GM23248 (cell line): ENCODE measurements at places on chromosomes 11 and 22. TPM values are rescaled to one million over a fixed set of nuclear protein-coding genes. Genes with fewer than 3 reads are reported as not detected.
A peak's percentile ranks its signal among the peaks of the same experiment; 100 is the strongest.

The SVIP gene
- total RNA-seq, result 0.51 and 0.54 TPM in 2 replicates

GRCh38 chr11:115539844-115540243 is 35.6 kb upstream of the CADM1 start:
- DNase-seq, result no peak

GRCh38 chr11:77113382-77114088 is 10.9 kb downstream of the OMP start:
- DNase-seq, result peak; percentile 62

- DNase-seq, result peak; percentile 30
Observed at GRCh38 chr22:41501209-41501608, 32.3 kb downstream of the ACO2 start.

The EMSY gene
- total RNA-seq, result 6.6 and 14.6 TPM in 2 replicates

- no peak for DNase-seq
Observed at GRCh38 chr11:217704-218103, 10.2 kb downstream of the RIC8A start.

The CDCA5 gene
- total RNA-seq, result 16.8 and 17.5 TPM in 2 replicates

GRCh38 chr11:66454247-66454646 is 12.5 kb upstream of the PELI3 start:
- no peak for DNase-seq

GRCh38 chr11:3231851-3232744 is at the start of gene MRGPRE:
MRGPRE (minus strand) TSS chr11:3232417; CDS start chr11:3228799, 3,618 bp downstream.
- DNase-seq, result peak; percentile 58

The PTPRCAP gene
- not detected in 2 replicates for total RNA-seq

GRCh38 chr22:36331912-36332622 is 55.7 kb downstream of the MYH9 start:
- DNase-seq, result peak; percentile 53

The DENND6B gene
- total RNA-seq, result 3.3 and 5.7 TPM in 2 replicates

The NTM gene
- total RNA-seq, result 23.1 and 25.9 TPM in 2 replicates

The NCF4 gene
- not detected in 2 replicates for total RNA-seq

DNA sequence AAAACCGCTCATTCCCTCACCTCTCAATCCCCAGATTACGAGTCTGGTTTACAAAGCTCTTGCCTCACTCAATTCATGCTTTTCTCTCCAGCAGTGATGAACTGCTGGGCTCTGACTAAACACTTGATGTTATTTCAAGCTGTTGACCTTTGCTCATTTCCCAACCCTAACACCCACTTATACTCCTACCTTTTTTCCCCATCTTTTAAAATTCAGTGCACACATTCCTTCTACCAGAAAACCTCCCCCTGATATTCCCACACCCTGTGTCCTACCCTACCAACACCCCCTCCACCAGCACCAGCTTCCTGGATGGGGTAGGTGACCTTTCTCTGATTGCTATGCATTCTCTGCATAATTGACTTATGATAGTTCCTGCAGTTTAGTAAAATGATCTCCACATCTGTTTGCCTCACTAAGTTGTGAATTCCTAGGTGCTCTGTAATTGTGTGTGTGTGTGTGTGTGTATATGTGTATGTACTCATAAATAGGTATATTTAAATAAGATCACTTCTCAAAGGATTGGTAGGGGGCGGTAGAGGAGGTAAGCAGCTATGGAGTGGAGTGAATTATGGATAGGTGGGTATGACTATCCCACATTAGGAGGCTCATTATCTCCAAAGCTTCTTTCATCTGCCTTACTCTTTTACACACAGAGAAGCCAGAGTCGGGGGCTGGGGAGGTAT is 842 bp downstream of the HEPACAM start:
- DNase-seq, result peak; percentile 88

GRCh38 chr11:128956401-128957201 is 13.9 kb upstream of the TP53AIP1 start:
- DNase-seq, result peak; percentile 81

DNA sequence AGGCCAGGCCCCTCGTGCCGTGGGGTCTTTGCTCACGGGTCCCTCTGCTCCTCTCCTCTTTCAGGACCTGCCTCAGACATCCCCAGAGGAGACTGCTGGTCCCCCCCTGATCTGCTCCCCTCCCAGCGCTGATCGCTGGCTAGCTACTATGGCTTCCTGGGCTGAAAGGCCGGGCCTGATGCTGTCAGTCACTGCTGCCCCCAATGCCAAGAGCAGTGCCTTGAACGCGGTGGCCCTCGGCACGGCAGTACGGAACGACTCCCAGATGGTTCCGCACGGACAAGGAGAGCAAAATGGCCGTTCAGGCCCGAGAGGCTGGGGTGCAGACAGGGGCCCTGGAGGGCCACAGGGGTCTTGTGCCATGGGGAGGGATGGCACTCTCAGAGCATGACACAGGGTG is 21.5 kb downstream of the SULT4A1 start:
- no peak for DNase-seq

DNA sequence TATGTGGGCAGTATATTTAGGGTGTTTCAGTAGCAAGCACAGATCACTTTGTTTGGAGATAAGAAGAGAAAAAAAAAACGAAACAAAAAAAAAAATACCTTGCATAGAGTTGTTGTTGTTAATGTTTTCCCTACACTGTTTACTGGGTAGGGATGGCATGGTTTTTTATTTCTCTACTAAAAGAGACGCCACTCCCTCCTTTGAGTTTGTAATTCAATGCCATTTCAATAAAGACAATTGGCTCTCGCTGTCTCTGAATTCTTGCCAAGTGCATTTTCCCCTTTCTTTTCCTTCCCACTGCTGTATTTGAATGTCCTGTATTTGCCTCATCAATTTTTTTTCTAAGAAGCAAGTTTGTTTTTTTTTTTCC is 213.9 kb upstream of the UBASH3B start:
- DNase-seq, result peak; percentile 17

GRCh38 chr22:31631436-31631835 is 30.6 kb downstream of the PISD start:
- DNase-seq, result peak; percentile 66

- DNase-seq, result no peak
Observed at GRCh38 chr11:72257570-72257969, 13.6 kb upstream of the PHOX2A start.
